ENCODE measurements at places on chromosomes 16 and 17. TPM values are rescaled to one million over a fixed set of nuclear protein-coding genes. Genes with fewer than 3 reads are reported as not detected.

Gene ARHGAP23
- 17.2 TPM for polyA plus RNA-seq

Gene TOM1L1
- 50.4 TPM for polyA plus RNA-seq

Gene GUCY2D
- 0.01 TPM for polyA plus RNA-seq

Gene HIRIP3
- 7.7 TPM for polyA plus RNA-seq

Gene GPR179
- polyA plus RNA-seq, result not detected

Gene TANC2
- 27.5 TPM for polyA plus RNA-seq

Gene CXCL16
- 2.2 TPM for polyA plus RNA-seq

All from BJ (cell line).